ENCODE measurements at places on chromosomes 5 and 9.

- no peak for DNase-seq
Measured at GRCh38 chr5:126100767-126101166, 322.4 kb upstream of the GRAMD2B start.

DNA sequence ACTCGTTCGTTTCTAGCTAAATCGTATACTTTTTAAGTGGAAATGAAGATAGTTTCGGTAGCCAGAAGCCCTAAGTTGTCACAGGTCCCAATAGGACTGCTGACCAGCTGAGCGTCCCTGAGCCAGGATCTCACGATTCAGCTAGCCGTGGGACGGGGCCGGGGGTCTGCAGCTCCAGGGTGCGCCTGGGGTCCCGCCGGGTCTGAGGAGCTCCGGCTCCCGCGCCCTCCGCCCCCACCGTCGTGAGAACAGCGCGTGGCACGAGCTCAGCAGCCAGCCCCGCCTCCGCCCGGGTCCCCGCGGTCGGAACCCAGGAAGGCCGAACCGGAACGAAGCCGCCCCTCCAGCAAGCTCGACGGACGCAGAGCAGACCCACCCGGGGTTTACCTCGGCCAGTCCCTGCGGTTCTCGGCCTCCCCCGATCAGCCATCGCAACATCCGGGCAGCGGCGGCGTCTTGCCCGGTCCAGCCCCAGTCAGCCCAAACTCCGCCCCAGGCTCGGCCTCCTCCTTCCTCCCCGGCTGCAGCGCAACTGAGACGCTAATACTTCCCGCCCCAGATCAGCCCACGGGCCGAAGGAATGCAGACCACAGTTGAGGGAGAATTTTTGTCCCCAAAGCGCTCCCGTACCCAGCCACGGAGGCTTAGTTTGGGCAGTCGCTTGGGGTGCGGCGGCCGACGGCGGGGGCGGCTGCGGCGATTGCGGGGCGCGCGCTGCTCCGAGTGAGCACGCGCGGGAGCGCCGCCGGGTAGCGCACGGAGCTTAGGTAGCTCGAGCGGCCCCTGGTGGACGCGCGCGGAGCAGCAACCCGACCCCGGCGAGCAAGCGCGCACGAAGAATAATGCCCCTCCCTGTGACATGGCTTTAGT is at the start of gene WDR41:
Gene WDR41, minus strand, starts transcription at position 534 of the 870 bp plus-strand sequence. Its CDS starts 96 bp downstream, at position 438.
- DNase-seq: peak; percentile 94

DNA sequence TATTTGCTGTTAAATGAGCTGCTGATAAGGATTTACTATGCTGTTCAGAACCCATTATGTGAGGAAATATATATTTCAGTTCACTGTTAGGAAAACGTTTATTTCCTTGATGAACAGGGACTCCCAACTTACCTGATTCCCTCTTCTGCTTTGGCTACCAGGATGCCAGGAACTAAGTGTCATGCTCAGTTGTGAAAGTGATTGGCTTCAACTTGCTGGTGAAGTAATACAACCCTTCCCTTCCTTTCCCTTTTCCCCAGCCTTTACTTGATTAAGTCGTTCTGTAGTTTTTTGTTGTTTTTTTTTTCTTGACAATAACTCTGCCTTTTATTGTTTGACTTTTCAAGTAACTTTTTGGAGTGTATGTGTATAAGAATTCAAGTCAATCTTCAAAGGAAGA is 309.3 kb downstream of the DOCK8 start:
- no peak for DNase-seq

DNA sequence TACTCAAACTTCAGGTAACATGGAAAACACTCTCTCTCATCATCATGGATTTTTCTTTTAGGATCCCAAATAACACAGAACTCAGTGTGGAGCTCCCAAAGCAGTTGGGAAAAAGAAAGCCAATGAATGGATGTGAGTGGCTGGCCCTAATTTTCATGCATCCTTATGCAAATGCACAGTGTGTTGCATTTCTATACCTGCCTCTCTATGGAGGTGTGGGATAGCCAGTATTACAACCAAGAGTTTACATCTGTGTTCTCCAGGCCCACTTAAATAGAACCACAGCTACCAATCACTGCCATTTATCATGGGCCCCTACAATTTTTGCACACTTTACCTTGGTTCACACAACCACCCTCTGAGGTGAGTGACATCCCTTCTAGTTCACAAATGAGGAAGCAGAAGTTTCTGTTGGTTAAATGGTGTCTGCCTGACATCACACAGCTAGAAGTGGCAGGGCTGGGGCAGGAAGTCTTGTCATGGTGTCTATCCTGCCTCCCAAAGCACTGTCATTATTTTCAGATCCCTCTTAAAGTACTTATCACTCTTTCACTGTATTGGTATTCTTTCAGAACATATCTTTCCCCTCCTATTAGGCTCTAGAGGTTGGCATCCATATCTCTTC is 17.3 kb downstream of the MAMDC2 start:
- no peak for DNase-seq

DNA sequence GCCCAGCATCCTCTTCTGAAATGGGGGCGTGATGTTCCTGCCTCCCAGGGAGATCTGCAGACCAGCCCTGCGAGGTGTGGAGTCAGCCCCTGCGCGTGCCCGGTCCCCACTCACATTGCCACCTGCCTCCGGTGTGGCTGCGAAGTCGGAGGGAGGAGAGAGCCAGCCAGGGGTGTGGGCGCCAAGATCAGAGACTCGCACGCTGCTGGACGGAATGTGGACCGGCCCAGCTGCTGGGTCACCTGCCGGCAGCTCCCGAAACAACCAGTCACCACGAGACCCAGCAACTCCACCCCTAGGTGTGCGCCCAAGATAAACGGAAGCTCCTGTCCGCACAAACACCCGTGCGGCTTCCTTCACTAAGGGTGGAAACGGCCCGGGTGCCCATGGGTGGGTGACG is 51.1 kb upstream of the EGFL7 start:
- DNase-seq: no peak

DNA sequence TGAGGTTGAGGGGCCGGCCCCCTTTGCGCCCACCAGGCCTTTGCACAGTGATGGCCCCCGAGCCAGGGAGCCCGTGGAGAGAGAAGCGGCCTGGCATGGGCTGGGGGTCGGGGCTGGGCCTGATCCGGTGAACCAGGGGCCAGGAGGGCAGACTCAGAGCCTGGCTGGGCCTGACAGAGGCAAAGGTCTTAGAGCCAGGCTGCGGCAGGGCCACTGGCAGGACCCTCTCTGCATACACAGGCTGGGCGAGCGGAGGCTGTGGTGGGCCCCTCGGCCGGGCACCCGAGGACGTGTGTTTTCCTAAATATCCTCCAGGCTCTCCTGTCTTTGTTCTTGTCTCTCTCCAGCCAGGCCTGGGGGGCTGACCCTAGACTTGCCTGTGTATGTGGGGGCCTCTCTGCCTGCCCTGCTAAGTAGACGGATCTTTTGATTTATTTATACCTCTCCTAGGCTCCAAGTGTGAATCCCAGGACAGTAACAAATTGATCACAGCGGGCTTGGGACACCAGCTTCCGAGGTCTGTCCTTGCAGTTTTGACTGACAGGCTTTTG is 933 bp downstream of the NEK6 start:
- no peak for DNase-seq

GRCh38 chr9:72509053-72509452 is 12.4 kb upstream of the TMC1 start:
- DNase-seq: no peak

DNA sequence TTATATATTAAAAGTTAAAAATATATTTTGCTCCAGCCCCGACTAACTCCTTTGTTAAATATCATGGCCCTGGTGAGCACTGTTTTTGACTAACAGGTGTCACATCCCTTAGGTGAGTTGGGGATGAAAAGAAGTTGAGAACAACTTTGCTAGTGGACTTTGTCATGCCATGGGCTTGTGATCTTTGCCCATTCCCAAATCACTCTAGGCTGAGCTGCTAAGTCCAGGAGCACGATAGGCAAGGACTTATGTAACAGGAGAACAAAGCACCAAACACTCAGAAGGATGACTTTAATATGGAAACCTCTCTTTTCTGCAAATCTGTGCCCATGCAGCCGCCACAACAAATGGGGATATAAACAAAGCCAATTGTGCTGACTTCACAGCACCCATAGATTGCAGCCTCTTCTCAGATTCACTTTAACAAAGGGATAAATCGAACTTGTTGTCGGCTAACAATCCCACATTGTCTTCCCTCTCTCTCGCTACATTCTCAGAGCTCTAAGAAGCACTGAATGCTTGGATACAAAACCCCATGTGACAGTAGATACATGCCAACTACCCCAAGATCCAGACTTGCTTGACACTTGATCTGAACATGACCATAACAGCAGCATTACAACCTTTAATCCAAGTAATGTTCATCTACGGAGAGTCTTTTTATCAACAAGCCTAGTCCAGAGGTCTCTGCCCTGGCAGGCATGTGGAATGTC is 86.8 kb upstream of the CD180 start:
- no peak for DNase-seq

DNA sequence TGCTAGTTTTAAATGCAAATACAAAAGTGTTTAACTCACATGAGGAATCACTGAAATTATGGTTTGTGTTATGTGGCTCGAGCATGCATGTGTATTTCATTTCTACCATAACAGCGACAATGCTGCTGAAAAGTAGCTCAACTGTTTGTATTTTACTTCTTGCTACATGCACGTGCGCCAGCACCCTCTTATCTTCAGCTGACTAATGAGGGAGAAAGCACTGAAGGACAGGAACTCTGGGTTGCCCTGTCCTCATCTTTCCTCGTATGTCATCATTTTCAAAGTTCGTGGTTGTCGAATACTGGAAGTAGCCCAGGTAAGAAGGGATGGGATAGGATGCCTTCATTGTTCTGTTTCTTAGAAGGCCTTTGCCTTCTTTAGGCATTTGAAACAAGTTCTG is 120.3 kb downstream of the SYK start:
- DNase-seq: no peak

DNA sequence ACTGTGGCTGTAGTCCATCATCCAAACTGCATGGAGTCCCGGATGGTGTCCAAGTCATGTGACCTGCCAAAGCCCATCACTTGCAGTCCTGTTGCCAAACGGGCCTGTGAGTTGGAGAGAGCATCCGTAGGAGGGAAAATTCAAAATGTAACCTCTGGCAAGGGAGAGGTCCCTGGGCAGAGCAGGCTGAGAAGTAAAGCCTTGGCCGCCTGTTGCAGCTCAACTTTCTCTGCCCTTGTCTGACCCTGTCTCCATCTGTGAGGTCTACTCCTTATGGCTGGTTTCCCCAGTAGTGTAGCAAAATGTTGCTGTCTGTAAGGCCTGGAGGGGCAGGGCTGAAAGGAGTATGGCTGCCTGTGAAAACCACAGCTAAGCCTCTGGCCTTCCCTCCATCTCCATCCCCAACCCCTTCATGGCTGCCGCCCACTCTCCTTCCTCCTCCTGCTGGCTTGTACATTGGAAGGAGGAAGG is 163.5 kb downstream of the SEMA6A start:
- DNase-seq: no peak

GRCh38 chr5:96125231-96125891 is 163.7 kb upstream of the ELL2 start:
- DNase-seq: peak; percentile 41

DNA sequence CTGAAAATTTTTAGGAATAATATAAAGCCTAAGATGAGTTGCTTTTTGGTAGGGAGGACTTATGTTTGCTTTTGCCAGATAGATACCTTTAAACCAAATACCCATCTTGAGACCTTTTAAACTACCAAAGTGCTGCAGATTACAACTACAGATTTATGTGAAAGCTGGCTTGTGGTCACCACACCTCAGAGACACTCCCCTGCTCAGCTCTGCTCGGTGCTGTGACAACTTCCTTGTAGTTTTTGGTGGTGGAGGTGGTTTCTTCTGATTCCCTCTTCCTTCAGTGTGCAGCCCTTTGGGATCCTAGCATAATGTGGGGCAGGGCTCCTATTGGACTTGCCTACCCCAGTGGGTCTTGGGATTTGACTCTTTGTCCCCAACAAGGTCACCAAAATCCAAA is 29.2 kb downstream of the GARNL3 start:
- DNase-seq: no peak

- no peak for DNase-seq
Measured at GRCh38 chr9:90124961-90125360, 517.7 kb downstream of the DIRAS2 start.

DNA sequence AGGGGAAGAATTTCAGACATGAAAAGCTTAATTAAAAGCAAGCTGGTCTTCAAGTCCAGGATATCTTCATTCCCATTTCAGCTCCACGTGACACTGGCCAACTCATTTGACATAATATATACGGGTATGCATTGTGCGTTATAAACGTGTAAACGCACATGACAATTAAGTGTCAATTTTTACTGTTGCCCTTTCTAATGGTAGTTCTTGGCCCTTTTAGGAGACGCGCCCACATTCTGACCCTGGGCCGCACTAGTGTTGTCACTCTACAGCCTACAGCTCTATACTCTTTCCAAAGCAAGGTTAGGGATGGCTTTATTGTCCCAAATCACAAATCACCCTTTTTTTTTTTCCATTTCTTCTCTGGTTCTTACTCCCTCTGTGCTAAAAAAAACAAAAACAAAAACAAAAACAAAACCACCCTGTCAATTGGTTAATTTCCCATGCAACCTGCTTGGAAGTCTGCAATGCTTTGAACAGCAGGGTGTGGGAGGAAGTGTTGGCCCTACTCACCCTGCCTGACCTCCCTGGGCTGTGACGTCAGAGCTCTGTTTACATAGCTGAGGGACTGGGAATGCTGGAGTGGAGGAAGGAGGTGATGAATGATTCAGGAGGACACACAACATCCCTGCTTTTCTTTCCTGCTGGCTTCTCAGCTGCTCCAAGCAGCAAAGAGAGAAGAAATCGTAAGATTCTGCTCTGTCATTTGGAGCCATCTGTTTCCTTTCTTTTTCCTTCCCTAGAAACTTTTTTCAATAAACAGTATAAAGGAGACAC is 19.3 kb downstream of the RFK start:
- DNase-seq: peak; percentile 83

DNA sequence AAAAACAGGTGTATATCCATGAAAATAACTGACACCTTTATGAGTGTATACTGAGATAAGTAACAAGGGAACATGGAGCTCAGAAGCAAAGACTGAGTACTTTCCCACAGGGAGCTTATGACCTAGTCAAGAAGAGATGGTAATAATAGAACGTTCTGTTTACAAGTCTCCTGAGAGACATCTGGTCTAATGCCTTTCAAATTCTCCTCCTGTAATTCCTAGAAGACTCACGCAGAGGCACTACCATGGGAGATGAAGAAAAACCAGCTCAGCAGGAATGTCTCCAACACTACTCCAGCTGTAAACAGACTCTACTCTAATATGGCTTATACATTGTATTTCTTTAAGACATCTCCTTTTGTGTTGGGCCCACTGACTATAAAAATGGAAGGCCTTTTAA is 503.6 kb upstream of the TUSC1 start:
- DNase-seq: peak; percentile 18

DNA sequence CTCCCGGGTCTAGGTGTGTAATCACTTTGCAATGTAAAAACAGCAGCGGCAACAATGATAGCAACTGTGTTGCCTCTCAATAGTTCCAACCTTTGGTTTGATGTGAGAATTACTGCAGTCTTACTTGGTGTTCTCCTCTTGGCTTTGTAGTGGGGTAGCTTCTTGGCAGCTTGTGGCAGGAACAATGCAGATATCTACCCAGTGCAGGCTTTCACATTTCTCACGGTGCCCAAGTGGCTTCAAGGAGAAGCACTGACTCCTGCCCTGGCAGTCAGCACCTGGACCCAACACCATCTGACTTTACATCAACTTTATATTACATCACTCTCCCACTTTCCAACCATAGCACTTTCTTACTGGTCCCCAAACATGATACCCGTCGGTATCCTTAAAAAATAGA is 28.4 kb upstream of the TIFAB start:
- no peak for DNase-seq

Measured in LHCN-M2 (cell line).